SHP77 treated with DMSO at 0.1 percent for 48 hours (cell line): ENCODE measurements at places on chromosomes 11 and 22.

DNA sequence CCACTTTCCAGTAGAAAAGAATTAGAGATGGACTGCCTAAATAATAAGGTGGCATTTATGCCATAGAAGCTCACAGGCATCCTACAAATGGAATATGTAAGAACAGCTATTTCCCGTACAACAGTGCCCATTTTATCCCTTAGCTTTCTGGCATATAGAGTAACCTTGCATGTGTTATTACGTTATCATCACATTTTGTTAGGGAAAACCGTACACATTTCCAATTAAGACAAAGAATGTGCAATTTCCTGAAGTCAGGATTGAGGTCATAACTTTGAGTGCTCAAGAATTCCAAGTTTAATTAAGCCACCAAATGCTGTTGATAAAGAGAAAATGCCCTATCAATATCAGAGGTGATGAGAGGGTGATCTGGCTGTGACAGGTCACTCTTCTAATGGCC, 58.9 kb downstream of the LDLRAD3 start:
- no peak for DNase-seq

GRCh38 chr11:4865855-4866254, 15.8 kb upstream of the OR51T1 start:
- DNase-seq = no peak

GRCh38 chr22:36775586-36775963, 344 bp downstream of the IFT27 start:
- peak; percentile 3 for DNase-seq

DNA sequence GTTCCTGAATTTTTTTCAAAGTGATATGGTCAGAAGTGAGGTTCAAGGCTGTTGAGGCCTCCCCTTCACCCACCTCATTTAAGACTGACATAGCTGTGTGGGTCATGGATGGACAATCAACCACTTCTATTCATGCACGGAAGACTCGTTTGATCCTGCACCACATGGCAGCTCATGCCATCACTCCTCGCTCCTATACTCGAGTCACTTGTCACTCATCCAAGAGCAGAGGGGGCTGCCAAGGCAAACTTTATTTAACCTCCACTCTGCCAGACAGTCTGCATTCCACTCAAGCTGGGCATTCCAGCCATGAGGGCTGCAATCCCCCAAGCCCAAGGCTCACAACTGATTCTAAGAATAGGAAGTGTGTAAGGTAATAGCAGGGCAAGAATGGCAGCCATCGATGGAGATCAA, 34.1 kb downstream of the SNX19 start:
- no peak for DNase-seq

DNA sequence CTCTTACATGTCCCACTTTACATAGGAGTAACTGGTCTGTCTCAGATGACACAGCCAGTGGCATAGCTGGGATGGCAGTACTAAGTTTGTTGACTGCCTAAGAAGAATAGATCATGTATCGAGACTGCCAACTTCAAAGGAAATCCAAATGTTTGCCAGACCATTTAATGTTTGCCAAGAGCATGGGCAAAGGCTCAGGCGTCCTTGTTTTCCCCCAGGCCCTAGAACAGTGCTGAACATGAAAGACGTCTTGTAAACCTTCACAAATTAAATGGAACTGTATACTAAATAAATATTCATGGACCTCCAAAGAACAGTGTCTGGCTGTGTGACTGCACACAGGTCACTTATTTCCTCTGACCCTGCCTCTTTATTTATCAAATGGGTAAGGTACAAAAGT, 234.7 kb upstream of the CCDC90B start:
- DNase-seq = no peak

DNA sequence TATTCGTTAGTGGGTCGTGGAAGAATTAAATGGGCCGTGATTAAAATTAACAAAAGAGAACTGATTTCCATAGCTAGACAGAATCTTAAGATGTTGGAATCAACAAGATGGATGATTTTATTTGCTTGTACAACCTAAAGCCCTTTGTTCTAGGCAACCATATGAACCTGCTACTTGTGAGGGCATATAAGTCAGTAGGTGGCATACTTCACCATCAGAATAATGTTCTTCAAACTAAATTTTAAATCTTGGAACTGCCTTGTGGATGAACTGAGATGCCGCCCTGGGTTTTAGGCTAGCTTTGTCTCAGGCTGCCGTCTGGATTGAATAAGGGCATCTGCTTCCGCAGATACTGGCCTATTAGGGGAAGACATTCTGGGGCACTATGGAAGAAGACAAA, 40.9 kb downstream of the CSRP3 start:
- DNase-seq = no peak

- DNase-seq = no peak
These were observed 14.9 kb downstream of the FZD4 start for GRCh38 chr11:86940122-86940777.
